ENCODE measurements at places on chromosomes 7 and 10.
A peak's percentile ranks its signal among the peaks of the same experiment; 100 is the strongest.

DNA sequence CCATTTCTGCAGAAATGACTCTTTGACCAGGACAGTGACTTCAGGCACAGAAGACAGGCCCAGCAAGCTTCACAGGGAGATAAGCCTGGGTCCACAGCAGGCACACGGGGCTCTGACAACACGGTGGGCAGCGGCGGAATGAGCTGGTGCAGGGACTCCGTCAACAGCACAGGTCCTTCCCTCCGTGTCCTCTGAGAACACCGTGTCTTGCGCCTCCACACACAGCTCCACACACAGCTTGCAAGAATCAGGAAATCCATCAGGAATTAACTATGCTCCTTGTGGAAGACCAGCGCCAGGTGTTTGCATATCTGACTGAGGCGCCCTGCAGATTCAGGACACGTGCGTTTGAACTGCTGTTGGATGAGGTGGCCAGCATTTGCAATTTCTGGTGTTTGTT is 39.6 kb downstream of the TCERG1L start:
- no peak for DNase-seq

DNA sequence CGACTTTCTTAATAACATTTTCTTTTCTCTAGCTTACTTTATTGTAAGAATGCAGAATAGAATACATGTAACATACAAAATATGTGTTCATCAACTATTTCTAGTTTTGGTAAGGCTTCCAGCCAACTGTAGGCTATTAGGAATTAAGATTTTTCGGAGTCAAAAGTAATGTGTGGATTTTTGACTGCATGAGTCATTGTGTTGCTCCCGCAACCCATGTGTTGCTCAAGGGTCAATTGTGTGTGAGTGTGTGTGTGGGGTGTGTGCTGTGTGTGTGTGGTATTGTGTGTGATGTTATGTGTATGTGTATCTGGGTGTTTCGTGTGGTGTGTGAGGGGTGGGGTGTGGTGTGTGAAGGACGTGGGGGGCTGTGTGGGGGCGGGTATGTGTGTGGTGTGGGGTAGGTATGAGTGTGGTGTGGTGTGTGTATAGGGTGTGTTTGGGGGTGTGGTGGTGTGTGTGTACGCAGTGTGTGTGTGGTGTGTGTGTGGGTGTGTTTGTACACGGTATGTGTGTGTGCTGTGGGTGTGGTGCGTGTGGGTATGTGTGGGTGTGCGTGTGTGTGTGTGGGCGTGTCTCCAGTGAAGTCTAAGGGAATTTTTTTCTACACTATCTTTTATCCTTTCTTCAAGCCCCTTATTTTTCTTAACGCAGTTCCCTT is 60.5 kb downstream of the RSU1 start:
- DNase-seq: no peak

- DNase-seq: no peak
Measured at GRCh38 chr10:119313024-119313423, 105.7 kb downstream of the GRK5 start.

DNA sequence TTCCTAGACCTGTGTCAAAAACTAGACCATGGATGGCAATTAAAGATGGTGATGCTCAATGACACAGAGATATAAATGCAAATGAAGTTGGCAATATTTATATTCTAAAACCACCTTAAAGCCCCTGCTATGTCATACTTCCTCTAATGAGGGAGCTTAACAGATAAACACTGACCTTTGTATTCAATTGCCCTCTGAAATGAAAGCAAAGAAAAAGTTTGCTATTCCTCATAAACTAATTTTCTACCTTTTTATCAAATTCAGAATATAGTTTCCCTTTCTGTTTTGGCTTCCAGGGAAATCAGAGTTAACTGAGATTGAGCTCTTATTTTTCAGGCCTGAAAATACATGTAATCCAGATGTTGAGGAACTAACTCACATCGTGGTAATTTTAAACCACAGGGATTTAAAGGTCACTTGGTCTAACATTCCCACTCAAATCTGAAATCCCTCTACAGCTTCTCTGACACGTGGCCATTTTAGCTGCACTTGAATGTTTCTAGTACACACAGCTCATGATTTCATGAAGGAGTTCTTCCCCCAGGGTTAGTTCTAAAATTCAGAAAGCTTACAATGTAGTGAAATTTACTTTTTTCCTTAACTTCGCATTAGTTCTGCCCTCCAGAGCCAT is 37.9 kb upstream of the ABCB5 start:
- DNase-seq: no peak

DNA sequence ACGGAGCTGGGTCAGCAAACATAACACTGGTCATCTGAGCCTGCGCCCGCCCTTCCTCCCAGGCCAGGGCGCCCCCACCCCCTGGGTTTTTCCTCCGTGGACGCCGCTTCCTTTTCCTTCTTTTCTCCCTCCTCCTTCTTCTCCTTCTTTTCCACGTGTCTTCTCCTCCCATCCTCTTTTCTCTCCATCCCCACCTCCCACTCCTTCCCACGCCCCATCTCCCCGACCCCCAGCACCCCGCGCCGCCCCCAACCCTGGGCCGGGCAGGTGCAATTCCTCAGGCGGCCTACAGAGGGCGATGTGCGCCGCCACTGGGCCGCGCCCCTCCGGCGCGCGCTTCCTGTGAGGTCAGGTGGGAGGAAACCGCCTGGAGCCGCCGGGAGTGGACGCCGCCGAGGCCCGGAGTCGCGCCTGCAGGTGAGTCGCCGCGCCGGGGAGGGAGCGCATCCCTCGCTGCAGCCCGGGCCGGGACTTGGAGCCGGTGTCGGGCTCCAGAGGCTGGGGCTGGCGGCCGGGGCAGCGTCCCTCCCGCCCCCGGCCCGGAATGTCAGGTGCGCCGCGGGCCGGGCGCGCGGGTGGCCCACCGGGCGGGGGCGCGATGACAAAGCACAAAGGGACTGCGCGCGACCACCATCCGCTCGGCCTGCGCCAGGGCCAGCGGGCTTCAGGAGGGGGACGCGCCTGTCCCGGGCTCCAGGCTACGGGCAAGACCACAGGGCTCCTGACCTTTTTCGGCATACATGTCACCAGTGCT is at the start of gene FAM241B:
Gene FAM241B (plus strand): TSS at position 351 of the 754 bp plus-strand sequence. CDS start 1,497 bp downstream, outside the sequence.
- peak; percentile 71 for DNase-seq

GRCh38 chr7:100779359-100779758 is 46.0 kb downstream of the ZAN start:
- no peak for DNase-seq

Measured in activated effector memory CD4-positive, alpha-beta T cell treated with Interleukin-2 at 50 U/mL for 16 hours (primary cell).